HepG2 (cell line): ENCODE measurements at places on chromosomes 1 and 21. TPM values are rescaled to one million over a fixed set of nuclear protein-coding genes. Genes with fewer than 3 reads are reported as not detected.

CELF3 gene
- total RNA-seq = not detected in 2 replicates

OR2T6 gene
- not detected in 2 replicates for total RNA-seq

HES3 gene
- total RNA-seq = not detected in 2 replicates

ANKRD45 gene
- total RNA-seq = not detected in 2 replicates

SLFNL1 gene
- 0.07 TPM in 1 of 2 replicates, not detected in the other for total RNA-seq
